ENCODE measurements at places on chromosomes 3 and 15.

DNA sequence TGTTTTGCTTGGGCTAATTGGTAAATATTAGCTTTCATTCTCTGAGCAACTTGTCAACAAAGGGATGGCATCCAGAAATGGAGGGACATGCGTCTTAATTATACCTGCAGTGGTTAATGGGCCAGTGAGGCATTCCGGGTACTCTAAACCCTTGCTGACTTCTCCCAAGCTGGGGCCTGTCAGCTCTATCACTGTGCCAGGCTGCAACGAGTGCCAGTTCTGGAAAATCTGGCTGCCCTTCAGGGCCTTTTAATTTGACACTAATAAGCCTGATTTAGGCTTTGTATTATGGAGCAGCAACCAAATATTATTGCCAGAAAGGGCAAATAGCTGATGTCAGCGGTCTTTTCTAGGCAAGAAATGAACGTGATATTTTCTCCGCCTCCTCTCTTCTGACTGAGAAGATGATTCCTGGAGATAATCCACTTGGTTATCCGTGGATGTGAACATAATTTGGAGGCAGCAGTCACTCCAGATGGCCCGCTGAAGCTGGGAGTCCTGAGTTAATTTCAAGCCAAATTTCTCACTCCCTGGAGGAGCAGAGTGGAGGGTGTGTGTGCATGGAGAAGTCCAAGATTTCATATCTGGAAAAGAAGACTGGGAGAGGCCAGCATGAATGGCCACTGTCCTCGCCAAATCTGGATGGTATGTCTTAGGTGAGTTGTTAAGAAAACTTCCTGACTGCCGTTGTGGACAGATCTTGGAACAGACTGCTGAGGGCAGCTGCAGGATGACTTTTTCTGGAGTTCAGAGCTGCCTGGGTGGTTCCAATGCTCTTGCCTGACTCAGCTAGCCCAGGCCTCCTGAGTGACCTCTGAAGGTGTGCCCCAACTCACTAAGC lies 44.4 kb upstream of the PSMD6 start:
- no peak for DNase-seq

DNA sequence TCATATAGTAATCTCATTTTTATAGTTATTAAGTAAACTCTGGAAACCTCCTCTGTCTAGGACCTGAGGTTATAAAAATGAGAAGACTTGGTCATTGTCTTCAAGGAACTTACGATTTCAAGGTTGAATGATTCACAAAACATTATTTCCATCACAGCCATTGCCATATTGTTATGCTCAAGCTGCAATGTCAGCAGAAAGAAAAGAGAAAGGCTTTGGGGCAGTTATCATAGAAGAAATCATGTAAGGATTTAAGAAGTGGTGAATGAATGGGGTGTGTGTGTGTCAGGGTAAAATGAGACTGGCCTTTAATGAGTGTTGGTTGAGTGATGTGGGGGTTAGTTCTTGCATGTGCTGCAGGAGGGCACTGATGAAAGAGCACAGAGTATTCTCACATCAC lies 346.8 kb downstream of the SQOR start:
- DNase-seq = no peak

- DNase-seq = no peak
Observed at GRCh38 chr3:80870476-80871041, 890.9 kb downstream of the GBE1 start.

DNA sequence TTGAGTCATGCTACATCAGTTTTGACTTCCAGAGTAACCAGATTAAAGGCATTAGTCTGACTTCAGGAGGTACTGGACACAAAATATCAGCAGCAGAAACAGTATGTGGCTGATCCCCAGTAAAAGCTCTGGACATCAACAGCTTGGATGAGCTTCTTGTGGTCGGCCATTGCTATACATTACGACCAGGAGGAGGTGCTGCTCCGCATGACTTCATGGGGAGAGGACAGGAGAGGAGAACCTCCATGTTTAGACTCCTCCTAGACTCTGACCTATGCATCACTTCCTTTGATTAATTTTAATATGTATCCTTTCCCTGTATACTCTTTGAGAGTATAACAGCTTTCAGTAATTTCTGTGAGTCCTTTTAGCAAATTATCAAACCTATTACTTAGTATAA lies 285.6 kb upstream of the ARHGEF26 start:
- DNase-seq = no peak

DNA sequence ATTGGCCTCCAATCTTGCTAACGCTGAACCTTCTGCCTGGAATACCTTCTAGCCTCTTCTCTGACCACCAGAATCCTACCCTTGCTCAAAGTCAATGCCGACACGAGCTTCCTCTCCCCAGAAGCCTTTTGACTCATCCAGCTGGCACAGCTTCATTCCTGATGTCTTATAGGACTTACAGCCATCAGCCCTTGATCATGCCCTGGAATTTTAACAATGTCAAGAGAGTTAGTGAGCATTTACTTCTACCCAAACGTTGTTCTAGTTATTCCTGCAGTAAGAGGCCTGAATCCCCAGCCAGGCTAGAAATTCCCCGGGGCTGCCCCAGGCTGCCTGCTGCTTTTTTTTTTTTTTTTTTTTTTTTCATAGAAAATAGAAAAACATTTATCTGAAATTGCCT lies 3.9 kb downstream of the CYP1A2 start:
- DNase-seq = no peak

DNA sequence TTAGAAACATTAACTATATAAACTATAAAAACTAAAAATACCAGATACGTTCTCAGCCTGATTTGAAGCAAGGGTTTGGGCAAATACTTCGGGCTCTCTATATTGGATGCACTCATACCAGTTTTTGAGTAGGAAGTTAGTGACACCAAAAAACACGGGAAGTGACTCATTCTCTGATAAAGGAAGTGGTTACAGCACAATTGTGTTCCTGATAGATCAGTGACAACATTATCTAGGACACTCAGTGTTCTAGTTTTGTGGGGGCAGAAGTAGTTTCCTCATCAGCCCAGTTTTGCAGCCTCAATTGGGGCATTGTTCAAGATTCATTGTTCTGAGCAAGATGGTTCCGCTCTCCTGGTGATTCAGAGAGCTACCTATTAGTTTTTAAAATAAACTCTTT lies 469.6 kb upstream of the DPPA4 start:
- no peak for DNase-seq

DNA sequence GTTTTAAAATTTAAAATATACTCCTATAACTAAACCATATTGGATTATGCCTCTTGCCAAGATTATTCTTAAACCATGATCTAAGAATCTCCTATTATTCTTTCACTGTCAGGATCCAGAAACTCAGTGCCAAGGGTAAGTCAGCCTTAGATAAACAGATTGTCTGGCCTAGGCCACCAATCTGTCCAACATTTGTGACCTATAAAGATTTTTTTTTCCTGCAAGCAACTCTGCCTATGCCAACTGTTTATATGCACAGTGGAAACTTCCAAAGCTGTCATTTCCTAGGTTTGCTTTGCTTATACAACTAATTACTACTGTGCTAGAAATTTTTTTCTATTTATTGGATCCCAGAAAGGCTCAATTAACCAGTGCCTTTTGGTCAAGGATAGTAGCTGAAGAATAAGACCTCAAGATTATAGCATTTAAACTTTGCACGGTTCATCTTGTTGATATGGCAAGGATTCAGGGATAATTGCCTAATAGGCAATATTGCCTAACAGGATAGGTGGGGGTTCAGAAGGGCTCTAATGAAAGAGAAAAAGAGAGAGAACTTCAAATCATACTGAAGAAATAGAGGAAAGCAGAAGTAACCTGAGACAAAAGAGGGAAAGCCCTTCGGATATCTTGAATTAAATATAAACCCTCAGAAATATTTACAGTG lies 22.8 kb downstream of the GAP43 start:
- no peak for DNase-seq

DNA sequence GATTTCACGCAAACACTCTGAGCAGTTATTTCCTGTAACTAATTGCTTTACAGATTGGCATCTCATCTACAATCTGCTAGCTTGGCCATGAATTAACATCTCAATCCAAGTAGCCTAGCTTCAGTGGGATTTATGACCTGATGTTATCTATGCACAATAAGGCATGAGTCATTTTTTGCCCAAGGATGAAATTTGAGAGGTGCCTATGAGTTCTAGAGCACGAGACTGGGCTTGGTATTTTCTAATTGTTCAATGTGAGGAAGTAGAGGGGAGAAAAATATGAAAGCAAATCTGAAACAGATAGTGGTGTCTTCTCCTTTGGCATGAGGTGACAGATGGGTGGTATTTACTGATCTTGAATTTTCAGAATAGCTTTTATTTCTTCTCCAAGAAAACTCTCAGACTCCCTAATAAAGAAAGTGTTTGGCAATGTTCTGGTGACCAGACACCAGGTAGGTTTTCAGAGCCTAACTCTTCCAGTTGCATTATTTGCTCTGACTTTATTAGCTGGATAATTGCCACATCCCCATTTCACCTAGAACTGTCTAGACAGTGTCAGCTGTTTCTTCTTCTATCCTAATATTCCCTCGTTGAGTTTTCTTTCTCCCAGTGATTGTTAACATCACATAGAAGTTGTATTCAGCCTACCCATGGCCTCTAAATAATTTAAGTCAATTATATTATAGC lies 301.0 kb upstream of the UMPS start:
- no peak for DNase-seq

- DNase-seq = no peak
Observed at GRCh38 chr15:89443581-89443980, 52.8 kb downstream of the RHCG start.

DNA sequence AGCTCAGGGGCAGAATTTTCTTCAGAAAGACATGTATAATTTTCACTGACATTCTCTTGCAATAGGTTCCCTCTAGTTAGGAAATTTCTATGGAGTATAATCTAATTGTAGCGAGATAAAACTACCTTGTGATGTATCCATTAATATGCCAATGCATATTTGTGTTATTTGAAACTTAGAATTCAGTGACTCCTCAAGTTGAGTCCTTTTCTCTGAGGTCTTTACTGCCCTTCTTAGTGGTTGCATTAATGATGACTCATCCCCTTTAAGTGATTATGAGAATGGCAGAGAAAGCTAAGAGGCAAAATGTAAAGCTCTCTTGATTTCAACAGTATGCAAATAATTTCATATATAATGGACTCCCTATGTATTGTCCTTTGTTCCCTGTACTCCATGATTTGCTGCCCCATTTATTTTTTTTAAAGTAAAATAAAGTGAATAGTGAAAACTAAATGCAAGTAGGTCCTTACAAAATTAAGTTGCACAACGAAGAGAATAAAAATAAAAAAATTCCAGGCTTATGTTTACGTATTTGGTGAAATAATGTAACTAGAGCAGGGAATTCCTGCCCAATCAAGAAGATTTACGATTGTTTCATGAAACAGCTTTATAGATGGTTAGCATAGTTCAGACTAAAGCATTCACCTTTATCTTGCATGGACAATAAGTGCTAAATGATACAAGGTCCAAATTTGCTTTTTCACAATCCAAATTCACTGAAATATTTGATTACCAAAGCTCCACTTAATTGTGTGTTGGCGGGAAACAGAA lies 78.1 kb downstream of the ZPLD1 start:
- no peak for DNase-seq

- DNase-seq = no peak
Observed at GRCh38 chr3:177824841-177825240, 627.6 kb upstream of the TBL1XR1 start.

DNA sequence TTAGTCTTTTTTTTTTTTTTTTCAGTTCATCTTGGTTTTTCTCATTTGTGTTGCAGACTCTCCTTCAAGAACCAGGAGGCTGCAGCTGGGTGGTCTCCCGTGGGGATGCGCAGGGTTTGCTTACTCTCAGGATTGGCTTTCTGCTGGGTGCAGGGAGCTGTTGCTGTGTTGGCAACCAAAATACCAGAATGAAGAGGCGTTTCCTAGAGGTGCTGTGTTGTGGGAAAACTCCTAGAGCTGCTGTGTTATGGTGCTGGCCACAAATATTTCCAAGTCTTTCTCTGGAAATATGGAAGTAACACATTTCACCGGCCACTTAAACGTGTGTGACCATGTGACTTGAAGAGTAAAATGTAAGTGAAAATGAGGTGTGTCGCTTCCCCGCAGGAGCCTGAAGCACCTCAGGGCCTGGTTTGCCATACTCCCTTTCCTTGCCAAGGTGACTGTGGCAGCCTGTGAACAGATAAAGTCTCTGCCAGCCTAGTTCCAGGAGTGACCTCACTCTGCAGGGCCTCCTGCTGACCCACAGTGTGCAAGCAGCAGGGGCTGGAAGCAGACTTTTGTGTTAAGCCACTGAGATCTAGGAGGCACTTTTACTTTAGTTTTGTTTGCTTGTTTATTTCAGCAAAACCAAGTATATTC lies 258.9 kb downstream of the ADAMTS17 start:
- DNase-seq = no peak

DNA sequence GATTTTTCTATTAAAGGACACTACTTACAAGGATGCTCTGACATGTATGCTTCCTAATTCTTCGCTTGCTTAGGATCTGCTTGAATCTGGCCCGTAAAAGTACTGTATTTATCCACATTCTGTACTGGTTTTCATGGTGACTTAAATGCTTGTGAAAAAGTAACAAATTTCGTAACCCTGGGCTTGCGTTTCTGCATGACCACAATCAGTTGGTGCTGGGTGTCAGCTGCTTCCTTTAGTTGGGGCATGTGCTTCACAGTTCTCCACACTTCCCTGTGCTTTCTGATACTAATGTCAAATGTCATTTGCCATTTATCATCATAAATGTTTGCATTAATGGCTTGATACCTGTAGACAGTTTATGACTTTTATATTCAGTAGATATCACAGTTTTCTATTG lies 218.4 kb upstream of the MLF1 start:
- no peak for DNase-seq

DNA sequence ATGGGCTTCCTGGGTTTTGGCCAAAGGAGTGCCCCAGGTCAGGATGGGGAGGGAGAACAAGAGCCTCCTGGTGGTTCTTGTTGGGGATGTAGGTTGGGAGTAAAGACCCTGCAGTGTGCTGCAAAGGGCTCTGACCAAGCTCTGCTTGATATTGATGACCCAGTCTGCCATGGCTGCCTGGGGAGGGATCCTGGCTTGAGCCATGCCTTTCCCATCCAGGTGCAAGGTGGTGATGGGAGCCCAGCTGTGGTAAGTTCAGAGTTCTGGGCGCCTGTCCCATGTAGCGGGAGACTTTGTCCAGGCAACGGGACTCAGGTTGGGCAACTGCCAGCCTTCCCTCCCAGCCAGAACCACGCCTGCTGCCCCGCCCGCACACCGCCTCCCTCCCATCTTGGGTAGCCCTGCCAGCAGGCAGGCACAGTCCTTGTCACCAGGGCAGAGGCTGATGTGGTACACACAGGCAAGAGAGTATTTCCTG lies 2.6 kb downstream of the GNAI2 start:
- no peak for DNase-seq

DNA sequence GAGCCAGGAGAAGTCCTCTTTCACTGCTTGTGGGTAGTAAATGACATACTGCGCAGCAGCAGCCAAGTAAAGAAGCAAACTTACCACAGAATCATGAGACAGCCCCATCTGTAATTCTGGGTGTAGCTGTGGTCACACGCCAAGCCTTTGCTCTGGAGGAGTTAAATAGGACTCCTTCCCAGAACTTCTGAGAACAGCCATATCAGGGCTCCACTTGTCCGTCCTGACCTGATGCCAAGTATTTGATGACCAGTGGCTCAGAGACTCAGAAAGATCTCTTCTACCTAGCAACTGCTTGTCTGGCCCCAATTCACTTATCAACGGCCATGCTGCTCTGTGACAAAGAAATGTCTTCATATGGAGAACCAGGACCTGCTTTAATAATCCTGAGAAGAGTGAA lies 20.6 kb upstream of the GOLIM4 start:
- DNase-seq = no peak

Measured in GM12892 (cell line).